Activated naive CD4-positive, alpha-beta T cell treated with Interleukin-2 at 50 U/mL for 16 hours (primary cell): ENCODE measurements at places on chromosomes 3 and 15.

- no peak for DNase-seq
These were observed 195.0 kb downstream of the RORA start for GRCh38 chr15:61033940-61034677.

- no peak for DNase-seq
These were observed 107.0 kb downstream of the SHOX2 start for GRCh38 chr3:157999246-157999645.

DNA sequence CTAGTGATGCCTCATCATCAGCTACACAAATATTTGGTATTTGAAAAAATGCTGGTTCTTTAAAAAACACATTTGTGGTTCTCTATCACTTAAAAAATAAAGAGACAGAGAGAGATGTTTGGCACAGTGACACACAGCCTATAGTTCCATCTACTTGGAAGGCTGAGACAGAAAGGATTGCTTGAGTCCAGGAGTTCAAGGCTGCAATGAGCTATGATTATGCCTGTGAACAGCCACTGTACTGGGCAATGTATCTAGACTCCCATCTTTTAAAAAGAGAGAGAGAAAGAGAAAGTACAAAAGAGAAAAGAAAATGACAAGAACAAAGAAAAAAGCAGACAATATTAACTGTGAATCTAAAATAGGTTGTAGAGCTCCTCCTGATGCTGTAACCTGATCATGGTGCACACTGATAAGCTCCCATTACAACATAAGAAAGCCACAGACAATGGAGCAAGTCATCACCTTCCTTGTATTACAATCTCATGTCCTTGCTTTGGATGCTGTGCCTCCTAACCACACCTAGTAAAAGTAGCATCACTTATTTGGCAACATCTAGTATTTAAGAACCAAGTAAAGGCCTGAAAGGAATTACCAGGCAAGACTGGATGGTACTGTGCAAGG is 31.7 kb upstream of the MAP4 start:
- DNase-seq: no peak

DNA sequence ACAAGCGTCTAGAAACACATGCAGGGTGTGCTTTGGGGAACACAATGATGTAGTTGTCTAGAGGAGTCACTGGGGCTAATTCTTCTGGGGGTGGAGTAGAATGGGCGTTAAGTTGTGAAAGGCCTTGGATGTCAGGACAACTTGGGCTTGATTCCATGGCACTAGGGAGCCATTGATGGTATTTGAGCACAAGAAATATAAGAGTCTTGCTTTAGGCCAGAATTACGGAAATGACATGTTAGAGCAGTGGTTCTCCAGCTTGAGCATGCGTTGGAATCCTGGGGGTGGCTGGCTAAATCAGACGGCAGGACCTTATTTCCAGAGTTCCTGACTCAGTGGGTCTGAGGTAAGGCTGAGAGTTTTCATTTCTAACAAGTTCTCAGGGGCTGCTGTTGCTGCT is 29.2 kb upstream of the SMAD6 start:
- DNase-seq: no peak
